ENCODE measurements at places on chromosomes 6 and 20. TPM values are rescaled to one million over a fixed set of nuclear protein-coding genes. Genes with fewer than 3 reads are reported as not detected.

The RSPH4A gene
- total RNA-seq = 0.16 TPM

The TUBB2B gene
- 13.4 TPM for total RNA-seq

The RHAG gene
- total RNA-seq = 0.07 TPM

The SLC32A1 gene
- total RNA-seq = not detected

The NTSR1 gene
- 0.10 TPM for total RNA-seq

The ABHD16B gene
- total RNA-seq = not detected

The SYNDIG1 gene
- 2.3 TPM for total RNA-seq
